Stimulated activated CD8-positive, alpha-beta memory T cell treated with anti-CD3 and anti-CD28 coated beads, Interleukin-4, amount 100 ng/mL, for 24 hours (primary cell): ENCODE measurements at places on chromosomes 11 and 22.

DNA sequence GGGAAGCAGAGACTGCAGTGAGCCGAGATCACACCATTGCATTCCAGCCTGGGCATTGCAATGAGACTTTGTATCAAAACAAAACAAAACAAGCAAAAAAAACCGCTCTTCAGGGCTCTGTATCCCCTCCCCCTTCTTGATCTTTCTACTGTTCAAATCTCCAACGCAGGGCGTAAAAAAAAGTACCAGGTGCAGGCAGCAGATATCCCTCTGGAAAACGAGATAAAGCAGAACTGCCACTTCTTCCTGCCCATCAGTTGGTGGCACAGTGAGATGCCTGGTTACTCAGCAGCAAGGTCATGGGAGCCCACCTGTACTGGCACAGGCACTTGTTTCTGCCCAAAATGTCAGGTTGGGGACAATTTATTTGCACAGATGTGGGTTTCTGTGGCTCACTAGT, 11.2 kb downstream of the CCS start:
- no peak for DNase-seq

GRCh38 chr11:8735094-8735493, 52.5 kb downstream of the RPL27A start:
- DNase-seq, result no peak

DNA sequence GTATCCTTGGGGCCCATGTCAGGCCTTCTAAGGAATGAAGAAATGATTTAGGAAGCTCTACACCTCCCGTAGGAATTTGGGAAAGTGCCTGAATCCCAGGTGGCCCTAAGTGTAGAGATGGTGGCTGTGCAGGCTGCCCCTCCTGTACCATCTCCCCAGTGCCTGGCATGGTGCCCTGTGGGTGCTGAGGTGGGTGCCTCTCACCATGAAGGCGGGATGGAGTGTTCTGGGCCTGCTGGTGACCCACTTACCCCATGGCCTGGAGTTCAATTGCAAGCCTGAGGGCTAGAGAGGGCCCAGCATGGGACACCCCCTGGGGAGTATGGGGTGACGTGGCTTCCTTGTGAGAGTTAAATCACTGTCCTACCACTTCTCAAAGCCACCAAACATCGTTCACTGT, 19.8 kb downstream of the SAMM50 start:
- DNase-seq, result no peak

GRCh38 chr11:68383976-68384501, 71.6 kb downstream of the LRP5 start:
- DNase-seq, result peak; percentile 50

DNA sequence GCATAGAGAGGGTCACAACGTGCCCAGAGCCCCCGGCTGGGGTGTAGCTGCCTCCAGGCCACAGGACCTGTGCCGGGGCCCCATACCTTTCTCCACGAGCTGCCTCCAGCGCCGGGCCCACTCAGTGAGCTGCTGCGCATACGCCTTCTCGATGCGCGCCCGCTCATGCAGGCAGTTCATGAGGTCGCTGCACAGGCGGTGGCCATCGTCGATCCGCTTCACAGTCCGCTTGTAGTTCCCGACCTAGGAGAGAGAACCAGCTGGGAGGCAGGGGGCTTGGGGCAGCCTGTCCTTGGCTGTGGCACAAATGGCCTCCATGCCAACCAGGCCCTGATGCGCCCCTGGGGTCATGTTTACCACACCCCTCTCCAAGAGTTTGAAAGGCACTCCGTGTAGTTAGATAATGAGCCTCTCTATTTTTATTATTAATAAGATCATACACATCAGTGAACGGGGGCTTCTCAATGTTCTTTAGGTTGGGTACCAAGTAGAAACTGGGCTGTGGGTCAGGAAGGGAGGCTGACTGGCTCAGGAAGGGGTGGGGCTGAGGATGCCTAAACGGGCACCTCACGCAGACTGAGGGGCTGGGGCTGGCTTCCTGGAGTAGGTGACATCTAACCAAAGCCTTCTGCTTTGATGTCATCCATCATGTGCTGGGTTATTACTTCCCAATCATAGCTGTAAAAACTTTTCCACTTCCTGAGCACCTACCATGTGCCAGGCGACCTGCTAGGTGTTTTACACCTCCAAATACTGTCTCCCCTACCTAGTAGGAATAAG, 36.5 kb upstream of the ARFGAP3 start:
- DNase-seq, result no peak

DNA sequence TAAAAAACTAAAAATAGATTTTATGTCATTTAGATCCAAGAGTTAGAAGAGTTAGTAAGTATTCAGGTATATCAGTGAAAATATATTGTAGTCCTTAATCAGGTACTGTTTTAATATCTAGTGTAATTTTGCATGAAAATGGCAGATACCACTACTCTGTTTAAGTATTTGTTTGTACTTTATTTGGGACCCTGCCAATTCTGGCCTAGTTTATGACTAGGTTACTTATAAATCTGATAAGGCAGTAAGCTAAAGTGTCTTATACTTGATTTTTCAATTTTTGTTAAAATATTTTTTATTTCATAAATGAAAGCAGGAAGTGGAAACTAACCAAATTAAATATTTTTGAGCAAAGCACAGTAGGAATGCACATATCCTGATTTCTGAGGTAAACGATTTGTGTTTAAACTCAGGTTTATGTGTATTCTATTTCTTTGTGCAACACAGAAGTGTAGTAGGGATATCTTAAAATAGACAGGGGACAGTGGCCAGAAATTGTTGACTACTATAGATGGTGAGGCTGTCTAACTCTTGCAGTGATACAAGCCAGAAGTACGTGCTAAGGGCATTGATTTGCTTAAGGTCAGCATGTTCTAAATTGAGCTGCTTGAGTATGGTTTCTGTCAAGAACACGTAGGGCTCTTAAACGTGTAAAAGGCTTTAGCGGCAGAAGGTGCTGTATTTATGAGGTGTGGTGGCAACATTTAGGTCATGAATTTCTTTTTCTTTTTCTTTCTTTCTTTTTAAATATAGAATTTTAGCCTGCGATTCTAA, 34.0 kb downstream of the HIPK3 start:
- no peak for DNase-seq

GRCh38 chr11:119335655-119336543, 1.6 kb downstream of the RNF26 start:
- no peak for DNase-seq

DNA sequence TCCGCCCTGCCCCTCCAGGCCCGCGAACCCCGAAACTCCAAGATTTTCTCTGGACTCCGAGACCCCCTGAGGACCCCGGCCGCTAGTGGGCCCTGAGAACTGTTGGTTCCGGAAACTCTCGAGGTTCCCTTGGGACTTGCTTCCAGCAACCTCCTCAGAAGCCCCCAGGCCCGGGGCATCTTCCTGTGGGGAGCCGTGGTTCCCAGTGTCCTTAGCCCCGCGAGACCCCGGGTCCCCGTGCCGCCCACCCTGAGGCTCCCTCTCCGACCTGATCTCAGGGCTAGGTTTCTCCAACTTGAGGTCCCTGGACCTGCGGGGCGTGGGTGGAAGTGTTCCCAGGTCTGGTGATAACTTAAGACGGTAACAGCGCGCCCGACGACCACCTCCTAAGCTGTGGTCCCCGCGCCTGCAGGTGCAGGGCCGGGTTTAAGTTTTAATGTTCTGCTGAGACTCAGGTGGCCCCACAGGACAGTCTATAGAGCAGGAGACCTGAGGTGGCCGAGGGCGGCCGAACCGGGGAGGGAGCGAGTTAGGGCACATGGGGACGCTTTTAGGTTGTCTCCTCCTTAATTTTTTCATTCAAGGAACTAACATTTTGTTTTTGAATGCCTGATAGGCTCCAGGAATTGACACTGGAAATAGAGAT, 720 bp downstream of the FAM118A start:
- no peak for DNase-seq

GRCh38 chr22:41831383-41831782, 1.5 kb upstream of the SREBF2 start:
- no peak for DNase-seq

DNA sequence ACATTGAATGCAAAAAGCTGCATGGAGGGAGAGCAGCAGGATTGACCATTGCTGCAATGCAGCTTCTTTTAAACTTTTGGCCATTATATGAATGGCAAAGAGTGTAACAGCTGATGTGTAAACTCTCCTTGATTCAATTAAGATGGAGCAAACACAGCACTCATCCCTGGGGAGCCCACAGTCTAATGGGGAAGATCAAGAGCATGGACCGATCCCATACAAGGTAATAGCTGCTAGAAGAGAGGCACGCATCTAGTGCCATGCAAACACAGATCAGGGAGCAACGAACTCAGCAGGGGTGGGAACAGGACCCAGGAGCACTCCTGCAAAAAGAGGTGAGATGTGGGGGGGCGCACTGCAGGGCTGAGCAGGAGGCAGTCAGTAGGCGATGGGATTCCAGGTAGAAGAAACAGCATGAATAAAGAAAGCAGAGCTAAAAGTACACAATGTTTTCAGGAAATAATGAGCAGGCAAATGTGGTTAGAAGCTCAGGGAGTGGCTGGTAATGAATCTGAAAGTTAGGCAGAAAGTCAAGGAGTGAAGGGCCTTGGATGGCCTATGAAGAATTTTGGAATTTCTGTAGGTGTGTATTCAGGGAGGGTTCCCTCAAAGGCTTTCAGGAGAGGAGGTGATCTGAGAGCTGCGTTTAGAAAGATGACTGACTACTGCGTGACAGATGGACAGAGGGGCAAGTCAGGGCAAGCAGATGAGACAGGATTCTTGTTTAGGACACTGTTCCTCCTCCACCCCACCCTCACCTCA, 17.2 kb upstream of the BMAL1 start:
- DNase-seq, result no peak

DNA sequence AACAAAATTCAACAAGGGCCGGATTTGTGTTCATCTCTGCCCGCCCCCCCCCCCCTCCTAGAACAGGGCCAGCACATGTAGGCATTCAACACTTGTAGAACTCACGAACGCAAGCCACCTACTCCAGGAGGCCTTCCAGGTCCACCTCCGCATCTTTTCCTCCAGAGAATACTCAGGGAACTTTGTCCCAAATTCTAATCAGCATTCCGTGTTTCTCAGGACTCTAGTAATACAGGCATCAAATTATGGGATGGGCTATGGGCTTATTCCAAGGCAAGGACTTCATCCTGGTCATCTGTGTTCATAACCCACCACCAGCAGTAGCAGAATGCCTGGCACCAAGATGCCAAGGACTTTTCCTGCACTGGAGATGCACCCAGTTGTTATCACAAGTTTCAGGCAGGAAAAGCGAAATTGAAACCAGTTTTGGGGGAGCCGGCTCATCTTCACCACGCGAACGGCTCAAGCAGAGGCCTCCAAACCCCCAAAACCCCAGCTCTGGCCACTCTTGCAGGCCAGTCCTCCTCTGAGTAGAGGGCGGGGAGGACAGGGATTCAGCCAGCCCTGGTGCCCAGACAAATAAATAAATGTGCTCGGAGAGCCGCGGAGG, 462 bp downstream of the UBE2L6 start:
- DNase-seq, result no peak

DNA sequence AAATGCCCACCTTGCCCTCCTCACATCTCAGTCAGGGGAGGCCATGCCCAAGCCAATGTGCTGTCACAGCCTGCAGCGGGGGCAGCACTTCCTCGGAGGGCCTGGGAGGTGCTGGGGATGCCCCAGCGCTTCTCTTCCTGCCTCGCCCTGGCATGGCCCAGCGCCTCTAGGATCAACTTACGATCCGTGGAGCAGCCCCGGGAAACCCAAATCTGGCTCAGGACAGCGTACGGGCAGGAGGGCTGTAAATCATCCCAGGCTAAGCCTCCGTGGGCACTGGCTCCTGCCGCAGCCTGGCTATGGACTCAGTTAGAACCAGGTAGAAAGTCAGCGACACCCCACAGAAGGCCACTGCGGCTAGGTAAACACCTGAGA, 60.9 kb upstream of the EMID1 start:
- no peak for DNase-seq

DNA sequence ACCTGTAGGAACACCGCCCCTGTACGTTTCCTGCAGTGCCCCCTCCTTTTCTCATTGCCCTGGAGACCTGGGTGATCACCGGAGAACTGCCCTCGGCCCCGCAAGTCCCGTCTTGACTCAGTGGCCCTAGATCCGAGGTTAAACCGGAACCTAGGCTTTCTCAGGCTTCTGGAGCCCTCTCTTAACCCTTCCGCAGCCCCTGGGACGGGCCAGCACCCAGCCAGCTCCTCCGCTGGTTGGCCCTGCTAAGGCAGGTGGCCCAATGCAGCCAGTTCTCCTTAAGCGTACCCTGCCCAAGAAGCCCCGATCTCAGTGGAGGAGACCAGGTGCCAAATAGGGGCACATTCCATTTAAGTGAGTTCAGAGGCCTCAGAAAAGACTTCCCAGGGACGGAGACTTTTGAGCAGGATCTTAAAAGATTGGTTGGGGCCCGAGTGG, 776 bp downstream of the NLRX1 start:
- DNase-seq, result peak; percentile 9

- no peak for DNase-seq
These were observed 39.8 kb downstream of the ARFGAP2 start for GRCh38 chr11:47136921-47137320.
